ENCODE measurements at places on chromosomes 1 and 21.

GRCh38 chr1:153612755-153613331, at the start of gene S100A16:
S100A16 (minus strand) TSS chr1:153613137; CDS start chr1:153608151, 4,986 bp downstream.
- DNase-seq = no peak

GRCh38 chr1:25922056-25922970, 16.1 kb upstream of the STMN1 start:
- no peak for DNase-seq

GRCh38 chr21:39681257-39681656, 63.7 kb upstream of the IGSF5 start:
- DNase-seq = no peak

DNA sequence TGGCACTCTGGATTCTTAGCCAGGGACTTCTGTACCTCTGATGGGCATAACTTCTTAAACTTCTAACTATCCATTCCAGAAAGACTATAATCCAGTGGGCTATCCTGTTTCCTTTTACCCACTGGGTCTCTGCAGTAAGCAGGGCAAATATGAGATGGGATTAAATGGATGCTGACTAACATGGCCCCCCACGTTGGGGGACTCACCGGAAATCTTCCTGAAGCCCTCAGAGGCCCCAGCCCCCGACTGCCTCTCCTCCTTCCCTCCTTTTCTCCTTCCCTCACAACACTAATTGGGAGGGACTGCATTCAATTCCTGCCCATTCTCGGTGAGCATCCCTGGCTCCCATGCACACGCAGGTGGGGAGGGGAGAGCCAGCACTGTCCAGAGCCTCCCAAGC, 70.1 kb downstream of the SSBP3 start:
- no peak for DNase-seq

GRCh38 chr21:31316072-31316471, 28.0 kb downstream of the TIAM1 start:
- DNase-seq = no peak

DNA sequence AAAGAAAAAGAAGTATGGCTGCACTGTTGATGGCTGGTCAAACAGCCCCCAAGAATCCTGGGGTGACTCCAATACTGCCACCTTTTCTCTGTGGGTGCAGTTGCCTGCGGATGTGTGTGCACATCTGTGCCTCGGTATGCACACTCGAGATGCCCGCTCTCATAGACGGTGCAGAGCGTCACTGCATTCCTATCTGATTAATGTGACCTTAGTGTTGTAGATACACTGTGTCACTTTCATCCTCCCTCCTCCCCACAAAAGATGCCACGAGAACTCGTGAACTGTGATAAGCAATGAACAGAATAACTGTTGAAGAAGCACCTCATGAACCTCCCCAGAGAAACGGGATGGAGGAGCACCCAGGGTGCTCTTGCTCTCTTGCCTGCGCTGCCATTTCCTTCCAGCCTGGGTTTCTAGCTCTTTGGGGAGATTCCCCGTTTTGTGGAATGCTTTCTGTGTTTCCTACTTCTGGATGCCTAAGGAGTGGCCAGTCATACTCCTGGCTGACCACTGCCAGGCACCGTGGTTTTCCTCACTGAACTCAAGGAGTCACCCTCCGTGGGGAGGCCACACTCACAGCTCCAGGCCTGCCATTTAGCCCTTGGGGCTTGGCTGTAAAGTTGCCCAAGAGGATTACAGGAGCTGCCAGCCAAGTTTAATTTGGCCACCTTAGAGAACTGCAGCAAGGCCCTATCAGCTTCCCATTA, 32.0 kb downstream of the NTPCR start:
- no peak for DNase-seq

DNA sequence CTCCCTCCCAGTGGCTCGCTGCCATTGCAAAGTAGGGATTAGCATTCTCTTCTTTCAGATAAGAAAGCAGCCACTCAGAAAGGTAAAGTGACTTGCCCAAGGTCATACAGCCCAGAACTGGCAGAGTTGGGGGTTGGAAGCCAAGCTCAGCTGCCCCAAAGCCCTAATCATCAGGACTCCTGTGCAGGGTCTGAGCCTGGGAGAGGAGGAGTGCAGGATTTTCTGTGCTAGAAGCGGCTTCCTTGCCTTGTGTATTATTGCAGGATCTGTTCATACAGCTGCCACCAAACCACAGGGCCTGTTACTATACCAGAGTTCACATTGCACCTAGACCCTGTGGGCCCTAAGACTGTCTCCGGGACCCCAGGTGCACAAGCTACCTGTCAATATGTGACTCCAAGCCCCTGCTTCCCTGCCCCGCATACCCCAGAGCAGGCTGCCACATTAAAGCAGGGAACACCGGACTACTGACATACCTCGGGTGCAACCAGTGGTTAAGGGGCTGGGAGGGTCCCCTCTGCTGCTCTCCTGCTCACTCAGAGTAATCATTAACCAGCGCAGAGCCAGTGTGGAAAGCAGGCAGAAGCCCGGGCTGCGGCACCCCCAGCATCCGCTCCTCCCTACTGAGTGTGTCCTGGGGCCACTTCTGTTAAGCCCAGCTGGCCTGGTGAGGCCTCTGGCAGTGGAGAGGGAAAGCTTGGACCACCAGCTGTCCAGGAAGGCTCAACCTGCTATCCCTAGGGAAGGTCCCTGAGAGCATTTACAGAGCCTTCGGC, 15.8 kb downstream of the HSPG2 start:
- no peak for DNase-seq

DNA sequence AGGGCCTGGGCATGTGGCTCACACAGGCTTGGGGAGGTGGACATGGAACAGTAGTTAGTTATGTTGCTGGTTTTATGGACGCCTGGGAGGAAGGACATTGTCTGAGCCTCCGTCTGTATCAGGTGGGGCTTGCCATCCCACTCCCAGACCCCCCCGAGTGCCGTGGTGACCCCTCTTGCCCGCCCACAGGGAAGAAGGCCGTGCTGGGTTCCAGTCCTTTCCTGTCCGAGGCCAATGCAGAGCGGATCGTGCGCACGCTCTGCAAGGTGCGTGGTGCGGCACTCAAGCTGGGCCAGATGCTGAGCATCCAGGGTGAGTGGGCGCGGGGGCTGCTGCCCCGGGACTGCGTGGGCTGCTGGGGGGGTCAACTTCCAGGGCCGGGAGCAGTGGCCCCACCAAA, 41.7 kb downstream of the COQ8A start:
- no peak for DNase-seq

- no peak for DNase-seq
These were observed 54.4 kb upstream of the WDR26 start for GRCh38 chr1:224488806-224489499.

- DNase-seq = no peak
These were observed 332.9 kb downstream of the BARHL2 start for GRCh38 chr1:90384193-90384592.

GRCh38 chr1:84742653-84743052, 52.4 kb upstream of the SSX2IP start:
- DNase-seq = no peak

GRCh38 chr1:206748348-206749030, 22.1 kb upstream of the IL19 start:
- DNase-seq = no peak

- no peak for DNase-seq
These were observed 305.5 kb upstream of the DUSP10 start for GRCh38 chr1:222047366-222047765.

DNA sequence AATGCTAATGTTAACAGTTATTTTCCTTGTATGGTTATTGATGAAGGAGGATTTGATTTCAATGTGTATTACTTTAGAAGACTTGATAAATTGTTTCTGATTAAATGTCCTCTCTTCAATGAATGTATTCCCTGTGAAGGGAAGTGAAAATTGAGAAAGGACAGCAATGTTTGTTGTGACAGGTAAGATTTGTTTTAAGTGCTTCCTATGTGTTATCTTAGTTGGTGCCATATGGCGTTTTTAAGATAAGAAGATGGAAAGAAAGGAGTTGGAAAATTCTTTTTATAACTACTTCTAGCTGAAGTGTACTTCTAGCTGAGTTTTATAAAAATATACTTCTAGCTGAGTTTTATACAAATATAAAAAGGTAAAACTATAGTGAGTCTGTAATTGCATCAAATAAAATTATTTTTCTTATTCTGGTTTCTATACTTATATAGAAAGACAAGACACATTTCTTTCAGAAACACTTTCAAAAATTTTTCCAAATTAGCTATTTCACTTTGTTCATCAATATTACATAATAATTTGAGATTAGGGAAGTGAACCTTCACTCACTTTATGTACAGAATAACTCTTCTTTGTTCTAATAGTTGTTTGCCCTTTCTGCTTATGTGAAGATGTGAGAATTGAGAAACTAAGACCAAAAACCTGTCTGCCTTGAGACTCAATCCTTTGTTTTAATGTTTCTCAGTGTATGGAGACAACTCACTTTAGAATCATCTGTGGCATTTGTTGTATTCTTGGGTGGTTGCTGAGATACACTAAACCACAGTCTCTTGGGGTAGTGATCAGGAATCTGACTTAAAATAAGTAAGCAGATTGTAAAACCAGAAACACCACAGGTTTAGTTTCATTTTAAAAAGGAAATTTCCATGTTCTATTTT, 382.9 kb upstream of the B3GALT2 start:
- no peak for DNase-seq

DNA sequence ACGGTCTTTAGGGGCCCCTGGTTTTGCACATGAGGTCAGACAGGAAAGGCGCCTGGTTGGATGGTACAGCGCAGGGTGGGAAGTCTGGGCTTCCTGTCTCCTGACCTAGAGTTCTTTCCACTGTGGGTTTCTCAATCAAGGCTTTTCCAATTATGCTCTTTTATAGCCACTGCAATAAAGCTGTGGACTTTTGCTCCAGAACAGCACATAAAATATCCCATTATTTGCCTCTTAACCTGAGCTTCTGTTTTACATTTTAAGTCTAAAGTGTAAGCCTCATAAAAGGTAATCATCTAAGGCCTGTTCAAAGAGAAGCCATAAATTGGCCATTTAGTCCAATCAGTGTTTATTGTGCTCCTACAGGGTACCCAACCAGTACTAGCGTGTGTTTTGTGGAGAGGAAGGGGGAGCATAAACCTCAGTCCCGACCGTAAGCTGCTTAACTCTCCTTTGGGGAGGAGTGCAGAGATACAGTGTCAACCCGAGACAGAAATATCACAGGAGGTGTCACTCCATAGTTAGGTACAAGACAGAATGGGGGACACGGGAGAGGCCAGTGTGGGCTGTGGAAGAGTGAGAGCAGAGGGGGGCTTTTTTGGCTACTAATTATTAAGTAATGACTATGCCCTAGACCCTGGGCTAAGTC, 270.0 kb downstream of the TRABD2B start:
- no peak for DNase-seq

GRCh38 chr21:35932232-35932911, 128.0 kb downstream of the SETD4 start:
- DNase-seq = no peak

DNA sequence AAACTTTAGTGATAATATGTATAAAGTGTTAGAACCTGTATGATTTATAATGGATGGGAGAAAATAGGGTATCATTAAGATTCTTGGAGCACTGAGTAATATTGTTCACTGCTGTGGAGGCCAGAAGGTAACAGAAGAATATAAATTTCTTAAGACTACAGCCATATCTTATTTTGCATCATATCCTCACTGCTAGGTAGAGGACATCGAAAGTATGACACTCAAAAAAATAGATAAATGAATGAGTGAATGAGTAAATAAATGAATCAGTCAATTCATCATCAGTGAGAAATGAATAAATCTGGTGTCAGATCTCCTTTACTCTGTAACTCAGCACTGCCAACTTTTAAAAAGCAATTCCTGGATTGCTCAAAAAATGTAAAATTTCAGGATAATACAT, 33.2 kb downstream of the RGS13 start:
- no peak for DNase-seq

GRCh38 chr1:83756984-83757717, 241.8 kb downstream of the TTLL7 start:
- no peak for DNase-seq

GRCh38 chr21:34148826-34149558, 75.6 kb downstream of the MRPS6 start:
- DNase-seq = no peak

GRCh38 chr21:31403596-31404333, 59.7 kb upstream of the TIAM1 start:
- DNase-seq = no peak

DNA sequence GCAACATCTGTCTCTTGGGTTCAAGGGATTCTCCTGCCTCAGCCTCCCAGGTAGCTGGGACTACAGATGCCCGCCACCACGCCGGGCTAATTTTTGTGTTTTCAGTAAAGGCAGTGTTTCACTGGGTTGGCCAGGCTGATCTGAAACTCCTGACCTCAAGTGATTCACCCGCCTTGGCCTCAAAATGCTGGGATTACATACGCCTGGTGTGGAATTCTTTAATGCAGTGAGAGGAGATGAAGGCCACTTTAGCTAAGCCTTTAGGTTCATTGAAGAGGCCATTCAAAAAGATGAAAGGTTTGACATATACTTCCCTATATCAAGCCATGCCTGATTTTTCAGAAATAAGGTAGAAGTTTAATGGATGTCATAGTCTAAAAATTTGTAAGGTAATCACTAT, 162.7 kb downstream of the ST6GALNAC3 start:
- DNase-seq = no peak

DNA sequence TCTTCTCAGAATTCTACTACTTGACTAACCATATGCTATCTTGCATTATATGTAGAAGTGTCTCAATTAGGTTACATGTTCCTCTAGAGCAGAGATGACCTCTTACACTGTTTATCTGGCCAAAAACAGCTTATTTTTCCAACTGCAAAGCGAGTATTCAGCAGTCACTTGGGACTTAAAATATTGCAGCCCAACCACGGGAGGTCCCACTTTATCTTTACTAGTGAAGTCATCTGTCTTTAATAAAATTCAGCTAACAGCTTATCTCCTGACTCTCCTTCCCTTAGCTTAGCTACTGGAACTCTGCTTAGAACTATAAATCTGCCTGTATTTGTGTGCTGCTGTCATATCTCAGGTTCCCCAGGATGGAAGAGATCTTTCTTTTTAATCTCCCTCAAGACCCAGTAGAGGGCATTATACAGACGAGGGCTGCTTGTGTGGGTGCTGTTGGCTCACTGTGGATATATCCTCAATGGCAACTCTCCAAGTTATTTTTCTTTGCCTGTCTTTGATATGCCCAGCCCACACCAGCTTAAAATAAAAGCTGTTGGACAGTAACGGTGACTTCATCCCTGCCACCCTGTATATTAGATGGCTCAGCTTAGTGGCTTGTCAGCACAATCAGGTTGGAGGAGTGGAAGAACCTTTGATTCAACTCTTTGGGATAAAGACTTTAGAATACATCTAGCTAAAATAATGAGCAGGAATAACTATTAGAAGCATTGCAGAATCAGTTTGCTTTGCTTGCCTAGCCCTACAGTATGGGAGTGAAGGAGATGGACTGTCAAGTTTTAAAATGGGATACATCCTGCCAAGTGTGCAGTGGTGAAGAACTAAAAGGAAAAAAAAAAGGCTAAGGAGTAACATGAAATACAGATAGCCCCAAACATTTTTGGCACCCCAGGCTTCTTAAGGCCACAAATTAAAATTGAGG, 9.6 kb downstream of the ENSA start:
- DNase-seq = no peak

DNA sequence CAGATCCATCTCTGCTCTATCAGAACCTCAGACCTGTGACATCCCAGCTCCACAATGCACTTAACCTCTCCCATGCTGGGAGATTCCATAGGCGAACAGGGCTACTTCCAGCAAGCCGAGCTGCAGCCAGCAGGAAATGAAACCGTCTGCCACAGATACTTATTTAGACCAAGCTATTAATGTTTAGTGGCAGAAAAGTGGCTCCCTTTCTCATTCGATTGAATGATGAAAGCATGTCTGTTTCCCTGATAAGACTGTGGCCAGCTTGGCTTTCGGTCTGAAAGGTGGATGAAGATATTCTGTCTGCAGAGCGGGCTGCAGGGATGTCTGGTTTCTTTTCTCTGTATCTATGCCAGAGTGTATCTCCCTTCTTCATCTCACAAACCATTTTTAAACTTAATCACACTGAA, 146.4 kb downstream of the GREM2 start:
- DNase-seq = no peak

Measured in activated naive CD8-positive, alpha-beta T cell treated with anti-CD3 and anti-CD28 coated beads, Interleukin-2, amount 50 U/mL, for 16 hours (primary cell).